HepG2 (cell line): ENCODE measurements at places on chromosomes 12 and 14.
A peak's percentile ranks its signal among the peaks of the same experiment; 100 is the strongest.

GRCh38 chr12:124915239-124916236 is 1.1 kb upstream of the UBC start:
- DNase-seq, result peak; percentile 51

DNA sequence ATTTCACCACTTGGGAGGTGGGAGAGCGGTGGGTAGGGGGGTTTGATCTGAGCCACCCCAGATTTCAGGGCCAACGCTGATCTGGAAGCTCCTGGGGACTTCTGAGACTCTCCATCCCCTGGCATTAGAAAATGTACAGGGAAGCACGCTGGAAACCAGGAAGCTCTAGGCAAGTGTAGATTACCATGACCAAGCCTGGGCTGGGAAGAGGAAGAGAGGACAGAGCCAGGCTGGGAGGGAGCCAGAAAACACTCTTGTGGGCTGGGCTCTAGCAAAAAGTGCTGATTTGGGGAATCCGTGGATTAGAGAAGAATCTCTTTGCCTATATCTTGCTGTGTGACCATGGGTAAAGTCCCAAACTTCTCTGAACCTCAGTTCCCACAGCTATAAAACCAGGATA is 236.7 kb downstream of the BCL11B start:
- DNase-seq, result no peak

GRCh38 chr14:64761441-64762043 is 57.3 kb downstream of the PLEKHG3 start:
- DNase-seq, result no peak

DNA sequence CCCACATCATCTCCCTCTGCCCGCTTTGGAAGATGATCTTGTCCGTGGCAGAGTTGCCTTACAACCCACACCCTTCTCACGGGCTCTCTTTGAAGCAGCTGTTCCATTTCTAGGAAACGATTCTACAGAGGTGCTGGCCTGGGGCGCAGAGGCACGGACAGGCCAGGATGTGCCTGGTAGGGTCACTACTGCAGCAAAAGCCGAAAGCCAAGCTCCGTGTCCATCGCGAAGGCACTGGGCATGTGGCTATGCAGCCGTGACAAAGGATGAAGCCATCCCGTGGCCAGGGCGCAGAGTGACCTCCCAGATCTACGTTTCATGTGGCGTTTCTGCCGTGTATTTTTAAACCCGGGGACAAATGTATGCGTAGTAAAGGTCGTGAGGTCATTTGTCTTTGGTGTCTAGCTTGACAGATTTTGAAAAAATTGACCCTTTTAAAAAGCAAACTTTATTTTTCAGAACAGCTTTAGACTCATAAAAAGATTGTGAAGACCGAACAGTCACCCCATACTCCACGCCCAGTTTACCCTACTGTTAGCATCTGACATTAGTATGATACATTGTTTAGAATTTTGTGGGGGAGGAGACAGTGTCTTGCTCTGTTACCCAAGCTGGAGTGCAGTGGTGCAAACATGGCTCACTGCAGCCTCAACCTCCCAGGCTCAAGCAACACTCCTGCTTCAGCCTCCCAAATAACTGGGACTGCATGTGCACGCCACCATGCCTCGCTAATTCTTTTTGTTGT is 40.4 kb upstream of the NCOR2 start:
- DNase-seq, result no peak

DNA sequence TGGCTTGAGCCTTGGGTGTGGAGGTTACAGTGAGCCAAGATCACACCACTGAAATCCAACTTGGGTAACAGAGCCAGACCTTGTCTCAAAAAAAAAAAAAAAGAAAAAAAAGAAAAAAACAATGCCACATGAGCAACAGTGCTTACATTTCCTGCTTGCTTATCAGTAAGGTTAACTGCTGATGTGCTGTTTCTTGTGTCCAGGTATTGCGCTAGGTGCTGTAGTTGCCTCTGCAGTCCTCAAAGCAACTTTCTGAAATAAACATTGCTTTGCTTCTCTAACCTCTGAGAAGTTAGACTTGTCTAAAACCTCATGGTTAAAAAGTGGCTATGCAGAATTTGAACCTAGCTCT is 24.7 kb downstream of the RNF34 start:
- DNase-seq, result no peak

GRCh38 chr12:76193961-76194360 is 109.5 kb upstream of the NAP1L1 start:
- DNase-seq, result no peak

- DNase-seq, result no peak
These were observed 55.6 kb downstream of the SYNE3 start for GRCh38 chr14:95460647-95461478.

- no peak for DNase-seq
These were observed 16.7 kb upstream of the DIO3 start for GRCh38 chr14:101544550-101544949.

GRCh38 chr12:56082967-56083366 is 3.0 kb downstream of the ERBB3 start:
- DNase-seq, result peak; percentile 48

- no peak for DNase-seq
These were observed 156.8 kb downstream of the ERC1 start for GRCh38 chr12:1147821-1148220.

DNA sequence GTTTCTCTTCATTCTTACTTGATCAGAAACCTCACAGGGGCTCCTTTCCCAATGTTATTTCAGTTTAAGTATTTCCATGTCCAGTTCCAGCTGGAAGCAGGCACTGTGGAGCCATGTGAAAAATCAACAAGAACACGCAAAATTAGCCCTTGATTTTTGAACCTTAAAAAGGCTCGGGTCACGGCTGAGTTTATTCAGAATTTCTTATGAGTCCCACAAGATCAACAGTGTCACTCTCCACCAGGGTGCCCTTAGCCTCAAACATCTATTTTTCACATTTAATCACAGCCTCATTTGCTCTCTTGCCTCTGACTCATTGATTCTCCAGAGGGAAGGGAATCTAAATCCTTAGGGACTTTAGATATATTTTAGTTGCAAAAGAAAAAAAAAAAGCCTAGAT is 157.7 kb upstream of the AVPR1A start:
- DNase-seq, result no peak

DNA sequence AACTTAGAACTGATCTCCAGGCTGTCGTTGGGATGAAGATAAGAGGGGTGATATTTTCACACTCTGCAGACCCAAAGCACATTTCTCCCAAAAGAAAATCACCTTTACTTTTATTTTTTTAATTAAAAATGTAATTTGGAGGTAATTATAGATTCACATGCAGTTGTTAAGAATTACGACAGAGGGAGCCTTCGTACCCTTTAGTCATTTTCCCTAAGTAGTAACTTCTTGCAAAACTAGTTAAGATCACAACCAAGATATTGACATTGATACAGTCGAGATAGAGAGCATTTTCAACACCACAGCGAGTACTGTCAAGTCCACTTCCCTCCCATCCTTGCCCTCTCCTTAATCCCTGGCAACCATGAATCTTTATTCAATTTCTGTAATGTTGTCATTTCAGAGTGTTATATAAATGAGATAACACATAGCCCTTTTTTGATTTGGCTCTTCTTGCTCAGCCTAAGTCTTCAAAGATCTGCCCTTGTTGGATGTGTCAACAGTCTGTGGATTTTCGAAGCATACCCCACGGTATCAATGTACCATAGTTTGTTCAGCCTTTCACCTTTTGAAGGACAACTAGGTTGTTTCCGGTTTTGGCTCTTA is 39.6 kb downstream of the DNAH10 start:
- no peak for DNase-seq

DNA sequence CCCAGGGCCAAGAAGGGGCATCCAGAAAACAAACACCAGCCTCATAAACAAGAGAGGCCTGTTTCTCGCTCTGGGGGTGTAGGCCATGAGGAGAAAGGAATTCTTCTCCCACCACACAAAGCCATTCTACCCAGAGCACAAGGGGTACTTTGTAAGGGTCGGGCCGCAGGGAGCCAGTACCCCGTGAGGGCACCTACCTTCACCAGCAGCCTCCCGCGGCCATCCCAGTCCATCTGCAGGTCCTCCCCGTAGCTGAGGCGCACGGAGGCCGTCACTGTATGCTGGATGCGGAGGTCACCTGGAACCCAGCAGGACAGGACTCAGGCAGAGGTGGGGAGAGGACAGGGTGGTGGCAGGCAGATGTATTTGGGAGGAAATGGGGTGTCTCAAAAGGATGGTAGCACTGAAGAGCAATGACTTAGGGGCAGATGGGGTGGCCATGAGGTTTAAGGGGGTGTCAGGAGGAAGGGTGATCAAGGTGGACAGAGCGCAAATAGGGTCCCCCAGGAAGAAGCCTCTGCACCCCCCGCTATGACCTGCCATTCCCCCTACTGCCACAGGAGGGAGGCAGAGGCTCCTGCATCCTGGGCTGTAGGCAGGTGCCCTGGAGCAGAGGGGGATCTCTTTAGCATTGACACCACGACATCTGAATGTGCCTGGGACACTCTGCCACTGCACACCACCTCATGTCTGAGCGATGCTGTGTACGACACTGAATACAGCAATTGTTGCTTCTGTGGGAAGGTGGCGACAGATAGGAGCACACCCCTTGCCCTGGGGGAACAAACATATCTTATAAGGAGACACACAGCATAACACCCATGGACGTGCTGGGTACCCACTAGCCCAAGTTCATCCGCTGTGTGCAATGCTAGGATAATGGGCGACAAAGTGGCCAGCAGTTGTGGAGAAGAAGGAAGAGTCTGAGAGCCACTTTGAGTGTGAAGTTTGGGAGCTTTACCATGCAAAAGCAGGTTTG is 61.4 kb downstream of the VWF start:
- DNase-seq, result peak; percentile 24
